Tongue (tissue), 3 donors: ENCODE measurements at places on chromosomes 11 and 22. TPM values are rescaled to one million over a fixed set of nuclear protein-coding genes. Genes with fewer than 3 reads are reported as not detected.

GRCh38 chr22:43642319-43643206 lies 169.5 kb downstream of the EFCAB6 start:
- no peak for DNase-seq

DNA sequence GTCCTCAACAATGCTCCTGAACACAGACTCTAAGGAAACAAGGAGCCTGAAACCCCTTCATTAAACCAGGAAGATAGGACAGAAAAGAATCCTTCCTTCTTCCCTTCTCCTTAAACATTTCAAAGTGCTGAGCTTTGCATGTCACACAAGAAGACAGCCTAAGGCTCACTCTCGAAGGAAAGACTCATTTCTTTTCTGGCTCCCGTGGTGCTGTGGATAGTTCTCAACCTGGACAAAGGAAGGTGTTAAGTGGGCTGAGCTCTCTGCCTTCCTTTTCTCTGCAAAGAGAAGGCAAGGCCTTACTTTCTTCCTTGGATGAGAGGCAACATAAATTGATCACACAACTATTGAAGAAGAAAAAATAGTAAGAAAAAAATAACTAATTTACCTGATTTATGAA lies 452.4 kb upstream of the DDI1 start:
- no peak for DNase-seq

Gene PIM3
- 57.0 TPM for total RNA-seq

Gene SLCO2B1
- 20.3 TPM for total RNA-seq

Gene OR6T1
- not detected for total RNA-seq

Gene OR52I2
- total RNA-seq = not detected
